ENCODE measurements at places on chromosomes 5 and 9.

DNA sequence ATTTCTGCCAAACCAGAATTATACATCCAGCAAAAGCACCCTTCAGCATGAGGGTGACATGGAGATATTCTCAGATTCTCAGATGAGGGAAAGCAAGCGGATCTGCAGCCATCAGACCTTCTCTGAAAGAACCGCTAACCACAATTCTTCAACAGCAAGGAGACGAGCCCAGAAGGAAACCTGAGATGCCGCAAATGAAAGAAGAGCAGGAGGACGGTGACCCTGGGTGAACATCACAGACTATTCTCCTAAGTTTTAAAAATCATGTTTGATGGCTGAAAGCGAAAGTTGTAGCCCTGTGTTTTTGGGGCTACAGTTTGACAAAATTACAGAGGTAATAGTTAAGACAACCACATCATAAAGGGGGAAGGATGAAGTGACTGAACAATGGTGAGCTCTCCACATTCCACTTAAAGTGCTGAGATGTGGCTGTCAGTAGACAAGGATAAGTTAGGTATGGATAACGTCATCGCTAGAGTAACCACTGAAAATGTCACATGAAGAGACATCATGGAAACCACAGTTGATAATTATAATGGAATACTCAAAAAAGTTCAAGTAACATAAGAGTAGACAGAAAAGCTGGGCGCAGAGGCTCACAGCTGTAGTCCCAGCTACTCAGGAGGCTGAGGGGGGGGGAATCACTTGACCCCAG lies 31.5 kb upstream of the NSMF start:
- DNase-seq = no peak

DNA sequence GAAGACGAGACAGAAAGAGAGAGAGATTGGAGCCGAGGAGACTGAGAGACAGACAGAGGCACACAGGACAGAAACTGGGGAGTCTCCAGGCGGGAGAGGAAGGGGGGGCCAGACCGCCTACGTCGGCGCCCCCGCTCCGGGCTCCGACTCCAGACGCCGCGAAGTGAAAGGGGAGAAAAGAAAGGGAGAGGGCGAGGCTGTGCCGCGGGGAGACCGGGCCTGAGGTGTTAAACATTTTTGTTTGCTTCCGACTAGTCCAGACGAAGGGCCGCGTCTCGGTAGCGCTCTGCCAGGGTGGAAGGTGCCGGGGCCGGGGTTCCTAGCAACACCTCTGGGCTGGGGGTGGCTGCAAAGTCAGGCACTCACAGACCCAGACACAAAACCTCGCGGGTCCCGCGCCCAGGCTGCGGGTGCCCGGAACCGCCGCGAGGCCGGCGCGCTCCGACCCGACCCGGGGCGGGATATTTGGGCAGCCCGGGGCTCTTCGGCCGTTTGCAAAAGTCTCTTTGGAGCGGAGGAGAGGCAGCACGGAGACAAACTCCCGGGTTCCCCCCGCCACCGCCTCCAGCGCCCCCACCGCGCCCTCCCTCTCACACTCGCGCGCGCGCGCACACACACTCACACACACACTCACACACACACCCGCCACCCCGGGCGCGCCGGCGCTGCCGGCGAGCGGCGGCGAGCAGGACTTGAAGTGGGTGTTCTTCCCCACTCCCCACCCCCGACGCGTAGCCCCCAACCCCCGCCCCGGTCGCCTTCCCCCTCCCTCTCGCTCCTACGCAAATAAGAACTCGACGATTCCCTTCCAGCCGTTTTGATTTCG lies 626 bp upstream of the FST start:
- DNase-seq = peak; percentile 49

GRCh38 chr9:136242918-136243525 lies 2.6 kb downstream of the QSOX2 start:
- no peak for DNase-seq

DNA sequence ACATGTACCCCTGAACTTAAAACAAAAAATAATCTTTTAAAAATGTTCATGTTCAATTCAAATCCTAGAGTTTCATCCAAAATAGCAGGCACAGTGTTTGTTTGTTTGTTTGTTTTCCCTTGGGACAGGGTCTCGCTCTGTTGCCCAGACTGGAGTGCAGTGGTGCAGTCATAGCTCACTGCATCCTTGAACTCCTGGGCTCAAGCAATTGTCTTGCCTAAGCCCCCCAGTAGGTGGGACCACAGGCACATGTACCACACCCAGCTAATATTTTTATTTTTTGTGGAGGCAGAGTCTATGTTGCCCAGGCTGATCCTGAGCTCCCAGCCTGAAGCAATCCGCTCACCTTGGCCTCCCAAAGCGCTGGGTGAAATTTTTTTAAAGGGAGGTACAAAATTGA lies 5.0 kb upstream of the POLR1E start:
- no peak for DNase-seq

DNA sequence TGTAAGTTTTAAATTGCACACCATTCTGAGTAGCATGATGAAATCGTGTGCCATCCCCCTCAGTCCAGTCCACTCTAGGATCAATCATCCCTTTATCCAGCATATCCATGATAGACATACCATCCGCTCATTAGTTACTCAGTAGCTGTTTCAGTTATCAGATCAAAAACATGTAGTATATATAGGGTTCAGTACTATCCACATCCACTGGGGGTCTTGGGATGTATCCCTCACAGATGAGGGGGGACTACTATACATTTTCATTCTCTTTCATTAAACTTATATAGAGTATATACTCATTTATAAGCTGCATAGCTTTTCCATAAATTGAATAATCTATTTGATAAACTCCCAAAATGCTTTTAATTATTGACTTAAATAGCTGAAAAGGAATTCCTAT lies 67.6 kb downstream of the MEIKIN start:
- DNase-seq = no peak

- peak; percentile 51 for DNase-seq
Observed at GRCh38 chr5:75037106-75037505, 15.3 kb downstream of the GCNT4 start.

GRCh38 chr9:74983709-74984108 lies 31.0 kb upstream of the C9orf40 start:
- no peak for DNase-seq

- no peak for DNase-seq
Observed at GRCh38 chr9:125646217-125646616, 60.8 kb downstream of the MAPKAP1 start.

DNA sequence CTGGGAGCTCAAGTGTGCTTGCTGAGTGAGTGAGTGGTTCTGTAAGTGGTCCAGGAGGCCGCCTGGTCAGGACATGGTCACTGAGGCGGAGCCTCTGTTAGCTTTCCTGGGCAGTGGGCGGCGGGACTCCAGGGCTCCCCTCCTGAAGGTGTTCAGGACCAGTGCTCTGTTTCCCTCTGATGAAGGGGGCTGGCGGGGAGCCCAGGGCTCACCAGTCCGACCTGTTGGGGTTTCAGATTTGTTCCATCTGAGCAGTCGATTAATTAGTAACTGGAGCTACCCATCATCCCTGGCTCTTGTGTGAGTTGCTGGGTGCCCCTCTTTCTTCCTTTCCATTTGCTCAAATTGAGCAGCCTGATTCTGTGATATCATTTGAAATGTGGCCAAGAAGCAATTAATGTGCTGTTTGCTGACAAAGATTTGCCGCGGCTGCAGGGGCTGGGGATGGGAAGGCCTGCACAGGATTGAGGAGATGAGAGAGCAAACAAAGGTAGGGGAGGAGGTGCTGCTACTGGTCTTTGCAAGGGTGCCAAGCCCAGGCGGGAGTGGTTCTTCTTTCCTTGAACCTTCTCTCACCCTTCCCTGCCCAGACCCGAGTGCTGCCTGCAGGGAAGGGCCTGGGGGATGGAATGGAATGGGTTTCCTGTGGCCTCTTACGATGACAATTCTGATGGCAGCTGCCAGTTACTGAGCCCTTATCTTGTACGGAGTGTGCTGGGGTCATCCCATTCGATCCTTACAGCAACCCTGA lies 92.8 kb upstream of the PITX1 start:
- DNase-seq = no peak

DNA sequence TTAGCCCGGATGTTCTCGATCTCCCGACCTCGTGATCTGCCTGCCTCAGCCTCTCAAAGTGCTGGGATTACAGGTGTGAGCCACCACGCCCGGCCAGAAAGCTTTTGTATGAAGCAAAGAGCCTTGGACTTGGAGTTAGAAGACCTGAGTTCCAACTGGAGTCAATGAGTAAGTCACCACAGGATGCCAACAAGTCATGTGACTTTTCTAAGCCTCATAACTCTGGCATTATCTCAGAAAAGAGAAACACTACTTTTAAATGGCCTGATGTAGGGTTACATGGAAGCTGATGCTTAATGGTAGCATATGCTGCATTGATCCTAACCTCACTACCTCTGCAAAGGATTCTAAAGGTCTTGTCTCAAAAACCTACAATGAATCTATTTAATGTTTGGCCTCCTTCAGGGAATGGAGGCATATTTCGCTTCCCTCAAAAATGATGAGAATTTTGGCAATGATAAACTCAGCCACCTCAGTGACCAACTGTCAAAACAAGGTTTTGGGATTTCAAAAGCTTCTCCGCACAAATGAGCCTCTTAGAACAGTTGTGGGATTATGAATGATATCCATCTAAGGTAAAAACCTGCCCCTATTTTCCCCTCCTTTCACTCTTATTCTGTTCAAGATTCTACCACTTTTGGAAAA lies 236.8 kb downstream of the ACTL7B start:
- no peak for DNase-seq

- peak; percentile 88 for DNase-seq
Observed at GRCh38 chr9:613771-614347, 227.6 kb upstream of the DMRT1 start.

GRCh38 chr9:121484651-121485446 lies 14.8 kb downstream of the GGTA1 start:
- no peak for DNase-seq

GRCh38 chr9:16335788-16336580 lies 534.5 kb downstream of the BNC2 start:
- peak; percentile 99 for DNase-seq

DNA sequence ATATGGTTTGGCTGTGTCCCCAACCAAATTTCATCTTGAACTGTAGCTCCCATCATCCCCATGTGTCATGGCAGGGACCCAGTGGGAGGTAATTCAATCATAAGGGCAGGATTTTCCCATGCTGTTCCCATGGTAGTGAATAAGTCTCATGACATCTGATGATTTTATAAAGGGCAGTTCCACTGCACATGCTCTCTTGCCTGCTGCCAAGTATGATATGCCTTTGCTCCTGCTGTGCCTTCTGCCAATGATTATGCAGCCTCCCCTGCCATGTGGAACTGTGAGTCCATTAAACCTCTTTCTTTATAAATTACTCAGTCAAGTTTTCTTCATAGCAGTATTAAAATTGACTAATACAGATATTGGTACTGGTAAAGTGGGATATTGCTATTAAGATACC lies 42.4 kb downstream of the MARCHF11 start:
- DNase-seq = no peak

DNA sequence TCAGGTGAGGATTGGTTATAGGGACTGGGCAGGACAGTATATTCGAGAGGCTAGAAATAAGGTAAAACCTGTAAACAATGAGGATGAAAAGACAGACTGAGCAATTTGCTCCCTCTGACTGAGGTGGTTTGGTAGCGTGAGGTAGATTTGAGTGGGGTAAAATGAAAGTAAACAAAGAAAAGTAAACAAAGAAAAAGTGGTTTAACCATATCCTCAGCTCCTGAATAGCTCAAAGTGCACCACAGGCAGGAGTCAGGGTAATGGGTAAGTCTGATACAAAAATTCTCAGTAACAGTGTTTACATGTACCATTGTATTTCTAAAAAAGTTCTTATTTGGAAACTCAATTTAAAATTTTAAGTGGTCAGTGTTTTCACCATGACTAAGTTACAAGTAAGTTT lies 203.1 kb upstream of the ARRDC3 start:
- no peak for DNase-seq

GRCh38 chr9:115207003-115207836 lies 89.3 kb upstream of the TNC start:
- no peak for DNase-seq

- DNase-seq = no peak
Observed at GRCh38 chr5:55177078-55177477, 4.1 kb upstream of the CDC20B start.

GRCh38 chr5:168471785-168472184 lies 14.5 kb upstream of the RARS1 start:
- DNase-seq = no peak

Data from stromal cell of bone marrow (primary cell).